ENCODE measurements at places on chromosomes 2 and 18.

- no peak for DNase-seq
These were observed 61.8 kb downstream of the NRP2 start for GRCh38 chr2:205744074-205744591.

GRCh38 chr2:237727363-237727762 is 71.2 kb upstream of the RBM44 start:
- DNase-seq: no peak

DNA sequence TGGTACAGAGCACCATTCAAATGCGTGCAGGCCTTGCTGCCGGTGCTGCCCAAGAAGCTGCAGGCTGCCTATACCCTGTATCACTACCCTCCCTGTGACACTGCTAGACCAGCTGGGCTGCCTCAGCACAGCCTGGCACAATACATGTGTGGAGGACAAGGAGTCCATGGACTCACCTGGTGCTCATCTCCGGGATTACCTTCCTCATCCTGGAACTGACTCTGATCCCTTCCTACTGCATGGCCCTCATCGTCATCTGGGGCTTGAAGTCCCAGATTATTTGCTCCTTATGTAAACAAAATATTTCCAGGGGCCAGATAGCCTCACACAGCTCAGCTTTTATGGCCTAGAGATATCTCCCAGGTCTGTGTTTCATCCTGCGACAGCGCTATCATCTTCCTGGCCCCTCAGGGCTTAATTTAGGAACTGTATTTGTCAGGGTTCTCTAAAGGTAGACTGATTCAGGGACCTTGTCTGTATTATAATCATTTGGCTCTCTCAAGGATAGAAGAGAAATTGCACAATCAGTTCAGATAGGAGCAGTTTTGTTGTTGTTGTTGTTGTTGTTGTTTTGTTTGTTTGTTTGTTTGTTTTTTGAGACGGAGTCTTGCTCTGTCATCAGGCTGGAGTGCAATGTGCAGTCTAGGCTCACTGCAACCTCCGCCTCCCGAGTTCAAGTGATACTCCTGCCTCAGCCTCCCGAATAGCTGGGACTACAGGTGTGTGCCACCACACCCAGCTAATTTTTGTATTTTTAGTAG is 42.9 kb downstream of the WDR75 start:
- DNase-seq: no peak

DNA sequence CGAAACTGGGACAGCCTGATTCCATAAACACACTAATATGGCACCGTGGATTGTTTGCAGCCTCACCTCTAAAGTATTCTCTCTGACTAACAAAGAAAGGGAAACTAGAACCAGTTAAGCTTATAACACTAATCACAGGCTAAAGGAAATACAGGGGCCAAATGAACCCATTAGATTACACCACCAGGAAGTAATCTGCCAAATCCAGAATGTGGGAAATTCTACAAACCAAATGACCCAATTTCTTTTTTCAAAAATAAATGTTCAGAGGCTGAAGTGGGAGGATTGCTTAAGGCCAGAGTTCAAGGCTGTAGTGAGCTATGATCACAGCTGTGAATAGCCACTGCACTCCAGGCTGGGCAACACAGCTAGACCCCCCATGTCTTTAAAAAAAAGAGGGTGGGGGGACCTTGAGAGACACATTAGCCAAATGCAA is 1.5 kb upstream of the MPPE1 start:
- peak; percentile 14 for DNase-seq

DNA sequence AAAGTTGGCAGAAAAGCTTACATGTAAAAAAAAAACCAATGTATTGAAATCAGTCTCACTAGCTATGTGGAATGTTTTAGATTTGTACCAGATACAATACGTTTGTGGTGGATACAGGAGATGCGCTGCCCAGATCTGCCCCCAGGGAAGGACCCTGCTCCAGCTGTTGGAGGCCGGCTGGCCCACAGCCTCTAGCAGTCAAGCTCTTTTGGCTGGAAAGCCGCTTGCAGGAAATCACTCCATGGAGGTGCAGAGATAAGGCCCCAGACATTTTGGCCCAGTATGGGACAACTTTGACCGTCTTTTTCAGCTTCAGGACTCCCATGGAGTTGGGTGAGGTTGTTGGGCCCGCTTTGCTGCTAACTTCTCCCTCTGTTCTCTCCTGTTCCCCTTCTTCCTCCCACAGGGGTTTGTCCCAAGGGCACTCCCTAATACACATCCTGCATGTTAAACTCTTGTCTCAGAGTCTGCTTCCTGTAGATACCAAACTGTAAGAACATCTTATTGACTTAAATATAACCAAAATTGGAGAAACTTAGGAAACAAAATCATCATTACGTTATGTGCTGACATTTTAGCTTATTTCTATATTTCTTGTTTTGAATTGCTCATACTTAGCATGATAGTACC is 1.7 kb upstream of the QPCT start:
- DNase-seq: no peak

All from NAMALWA (cell line).